ENCODE measurements at places on chromosomes 4 and X.
A peak's percentile ranks its signal among the peaks of the same experiment; 100 is the strongest.

- no peak for DNase-seq
Observed at GRCh38 chr4:17636341-17636695, 21.9 kb downstream of the MED28 start.

DNA sequence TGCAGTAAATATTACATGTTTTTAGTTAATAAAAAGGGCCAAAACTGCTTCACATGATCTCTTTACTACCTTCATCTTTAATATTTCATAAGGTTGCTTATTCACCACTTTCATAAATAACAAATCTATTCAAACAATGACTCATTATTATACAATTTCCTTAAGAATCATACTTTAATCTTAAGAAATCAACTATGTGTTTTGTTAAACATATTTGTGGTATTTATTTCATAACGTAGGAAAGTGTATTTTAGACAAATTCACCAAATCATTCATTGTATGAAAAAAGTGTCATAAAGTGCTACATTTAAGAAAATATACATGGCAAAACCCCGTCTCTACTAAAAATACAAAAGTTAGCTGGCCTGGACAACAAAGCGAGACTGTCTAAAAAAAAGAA, 150.5 kb upstream of the RXFP1 start:
- DNase-seq, result no peak

DNA sequence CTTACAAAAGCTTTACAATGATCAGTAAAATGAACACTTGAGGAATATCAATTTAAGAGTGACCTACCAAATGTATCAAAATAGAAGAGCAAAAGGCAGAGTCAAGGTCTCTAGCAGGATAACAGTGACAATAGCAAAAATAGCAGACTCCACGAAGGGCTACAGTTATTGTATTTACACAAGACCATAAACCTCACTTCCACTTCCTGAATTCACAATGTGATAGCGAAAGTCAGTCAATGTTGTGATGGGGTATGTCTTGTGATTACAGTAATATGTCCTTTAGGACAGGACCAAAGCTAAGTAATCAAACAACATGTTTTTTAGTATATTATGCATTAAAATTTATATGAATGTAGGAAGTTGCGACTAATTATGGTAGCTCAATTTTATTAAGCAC, 139.6 kb downstream of the IQCM start:
- no peak for DNase-seq

- no peak for DNase-seq
Observed at GRCh38 chr4:183806341-183806740, 98.8 kb upstream of the STOX2 start.

DNA sequence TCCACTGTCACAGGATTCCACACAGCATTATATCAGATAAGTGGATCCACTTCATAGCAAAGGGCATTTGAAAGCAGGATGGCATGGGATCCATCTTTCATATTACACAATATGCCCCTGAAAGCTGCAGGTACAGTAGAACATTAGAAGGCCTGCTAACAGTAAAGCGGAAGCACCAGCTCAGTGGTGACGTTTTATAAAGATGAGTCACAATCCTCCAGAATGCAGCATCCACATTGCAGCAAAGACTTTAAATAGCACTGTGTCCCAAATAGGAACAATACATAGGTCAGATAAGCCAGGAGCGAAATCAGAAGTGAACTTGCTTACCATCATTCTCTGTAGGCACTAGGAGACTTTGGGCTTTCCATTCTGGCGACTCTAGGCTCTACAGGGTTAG, 609.5 kb upstream of the FAT1 start:
- DNase-seq, result no peak

GRCh38 chr4:81648576-81649275, 177.0 kb upstream of the RASGEF1B start:
- peak; percentile 43 for DNase-seq

DNA sequence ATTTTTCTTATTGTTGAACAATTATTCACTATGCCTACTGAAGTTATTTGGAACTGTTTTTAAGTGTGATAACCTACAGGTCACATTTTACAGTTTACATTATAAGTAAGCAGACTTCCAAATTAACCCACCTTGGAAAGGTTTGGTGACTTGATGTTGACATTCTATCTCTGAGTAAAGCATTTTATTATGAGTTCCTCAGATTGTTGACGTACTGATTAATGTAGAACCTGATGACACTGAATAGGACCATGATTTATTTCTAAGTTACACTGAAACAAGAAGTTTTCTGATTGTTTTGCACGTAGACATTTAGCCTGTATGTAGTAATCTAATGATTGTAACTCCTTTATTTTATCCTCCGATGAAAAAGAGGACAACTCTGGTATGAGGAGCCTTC, 17.0 kb upstream of the CXCL3 start:
- no peak for DNase-seq

GRCh38 chr4:159191989-159192388, 89.1 kb downstream of the RAPGEF2 start:
- no peak for DNase-seq

GRCh38 chrX:71251466-71251973, 2.4 kb downstream of the ZMYM3 start:
- DNase-seq, result no peak

- no peak for DNase-seq
Observed at GRCh38 chr4:80094191-80094590, 21.2 kb upstream of the ANTXR2 start.

DNA sequence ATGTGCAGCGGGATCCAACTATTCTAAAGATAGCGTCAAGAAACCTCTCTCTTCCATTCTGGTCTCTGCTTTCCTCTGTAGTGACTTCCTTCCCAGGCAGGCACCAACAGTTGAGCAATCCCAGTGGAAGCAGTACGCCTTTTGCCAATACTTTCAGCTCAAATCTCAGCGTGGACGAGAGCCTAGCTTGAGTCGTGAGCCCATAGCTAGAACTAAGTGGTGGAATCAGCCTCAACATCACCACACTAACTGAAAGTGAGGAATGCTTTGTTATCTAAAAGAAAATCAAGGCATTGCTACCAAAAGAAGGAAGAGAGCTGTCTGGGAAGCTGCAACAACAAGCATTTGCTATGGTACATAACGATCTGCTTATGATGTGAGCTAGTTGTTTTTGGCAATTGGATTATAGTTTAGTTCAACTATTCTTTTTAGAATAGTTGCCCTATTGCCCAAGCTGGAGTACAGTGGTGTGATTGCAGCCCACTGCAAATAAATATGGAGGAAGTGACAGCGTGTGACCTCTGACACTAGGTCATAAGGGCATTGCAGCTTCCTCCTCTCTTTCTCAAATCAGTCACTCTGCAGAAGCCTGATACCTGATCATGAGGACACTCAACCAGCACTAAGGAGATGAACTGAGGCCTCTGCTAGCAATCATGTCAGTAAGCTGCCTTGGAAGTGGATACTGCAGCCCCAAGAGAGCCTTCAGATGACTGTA, 24.7 kb upstream of the FRYL start:
- DNase-seq, result no peak

GRCh38 chr4:183986291-183986970, 81.3 kb downstream of the STOX2 start:
- no peak for DNase-seq

DNA sequence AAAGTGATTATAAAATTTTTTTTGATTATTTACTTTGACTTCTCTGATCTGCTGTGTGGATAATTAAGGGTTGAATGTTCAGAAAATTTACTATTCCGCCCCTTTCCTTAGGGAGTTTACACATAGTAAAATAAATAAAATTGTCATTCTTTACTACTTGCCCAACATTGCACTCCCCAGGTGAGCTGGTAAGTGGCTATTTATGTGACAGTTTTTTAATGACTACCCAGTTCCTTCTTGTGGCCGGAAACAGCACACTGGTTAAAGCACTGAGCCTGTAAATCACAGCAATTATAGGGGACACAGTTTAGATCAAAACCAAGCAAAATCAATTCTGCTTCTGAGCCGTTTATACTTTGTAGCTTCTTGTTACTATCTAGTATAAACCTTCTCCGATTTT, 158.1 kb downstream of the FHIP1A start:
- no peak for DNase-seq

DNA sequence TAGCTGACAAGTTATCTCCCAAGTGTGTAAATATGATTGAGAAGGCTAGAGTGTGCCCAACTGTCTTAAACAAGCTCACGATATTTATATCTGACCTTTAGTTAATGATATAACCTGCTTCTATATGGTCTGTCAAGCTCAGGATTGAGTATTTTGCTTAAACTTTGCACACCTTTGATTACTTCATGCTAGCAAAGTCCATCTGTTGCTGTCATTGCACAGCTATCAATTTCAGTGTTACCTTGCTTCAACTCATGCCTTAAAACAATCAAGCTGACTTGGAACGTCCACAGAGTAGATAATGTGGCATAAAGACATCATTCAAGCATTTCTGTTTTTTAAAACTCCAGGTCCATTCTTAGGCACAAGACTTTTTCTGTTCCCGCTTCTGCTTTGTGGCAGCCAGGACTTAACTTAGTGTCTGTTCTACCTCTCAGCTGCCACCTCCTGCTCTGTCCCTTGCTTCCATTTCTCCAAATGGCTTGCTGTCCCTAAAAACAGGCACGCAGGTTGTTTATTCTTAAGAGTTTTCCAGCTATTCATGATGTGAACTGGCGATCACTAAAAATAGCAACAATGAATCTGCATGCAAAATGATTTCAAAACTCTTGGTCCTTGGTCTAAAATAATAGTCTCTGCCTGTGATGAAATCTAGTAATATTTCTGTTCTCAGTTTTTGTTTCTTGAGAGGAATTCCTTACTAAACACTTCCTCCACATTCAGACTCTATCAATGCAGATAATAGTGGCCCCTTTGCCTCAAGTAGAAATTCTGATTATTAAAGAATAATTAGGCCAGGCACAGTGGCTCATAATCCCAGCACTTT, 16.3 kb upstream of the NEIL3 start:
- no peak for DNase-seq

GRCh38 chr4:116829187-116829586, 256.2 kb downstream of the TRAM1L1 start:
- DNase-seq, result no peak

GRCh38 chr4:186832906-186833305, 109.2 kb upstream of the FAT1 start:
- DNase-seq, result no peak

GRCh38 chr4:105895583-105896460, 551 bp downstream of the NPNT start:
- DNase-seq, result no peak

GRCh38 chrX:103540145-103540544, 20.9 kb upstream of the RAB40A start:
- no peak for DNase-seq

- no peak for DNase-seq
Observed at GRCh38 chr4:47505666-47506065, 20.6 kb downstream of the ATP10D start.

GRCh38 chrX:135437867-135438733, 16.4 kb downstream of the SMIM10L2A start:
- DNase-seq, result no peak

DNA sequence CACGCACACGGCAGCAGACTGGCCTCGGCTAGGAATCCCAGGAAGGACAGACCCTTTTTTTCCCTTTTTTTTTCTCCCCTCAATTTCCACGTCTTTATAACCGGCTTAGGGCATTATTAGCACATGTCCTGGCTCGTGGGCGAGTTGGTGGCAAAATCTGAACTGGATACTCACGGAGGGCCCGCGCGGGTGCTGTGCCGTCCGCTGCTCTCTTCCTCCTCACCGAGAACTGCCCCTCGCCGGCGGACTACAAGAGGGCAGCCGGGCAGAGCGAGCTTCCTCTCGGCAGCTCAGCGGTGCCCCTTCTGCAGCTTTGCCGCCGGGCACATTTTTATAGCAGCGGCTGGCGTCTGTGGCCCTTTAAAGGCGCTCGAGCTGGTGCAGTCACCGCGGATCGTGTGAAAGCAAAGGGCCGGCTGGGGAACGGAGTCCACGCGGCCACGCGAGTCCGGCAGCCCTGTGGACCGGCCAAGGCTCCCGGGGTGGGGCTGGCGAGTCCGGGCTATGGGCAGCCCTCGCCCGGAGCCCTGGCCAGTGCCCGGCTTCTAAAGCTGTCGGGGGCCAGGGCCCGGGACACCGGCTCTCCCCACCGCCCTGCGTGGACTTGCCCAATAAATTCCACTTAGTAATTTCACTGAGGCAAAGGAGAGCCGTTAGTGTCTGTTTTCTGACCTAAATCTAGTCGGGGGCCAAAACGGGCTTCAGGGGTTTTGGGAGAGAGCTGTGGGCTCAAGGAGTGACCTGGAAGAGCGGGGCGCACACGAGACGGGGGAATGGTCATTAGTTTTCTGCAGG, 1.3 kb upstream of the CITED1 start:
- DNase-seq, result peak; percentile 25

- DNase-seq, result peak; percentile 7
Observed at GRCh38 chr4:17324386-17324830, 187.5 kb downstream of the QDPR start.

- DNase-seq, result no peak
Observed at GRCh38 chrX:109553862-109554261, 17.2 kb downstream of the NXT2 start.

DNA sequence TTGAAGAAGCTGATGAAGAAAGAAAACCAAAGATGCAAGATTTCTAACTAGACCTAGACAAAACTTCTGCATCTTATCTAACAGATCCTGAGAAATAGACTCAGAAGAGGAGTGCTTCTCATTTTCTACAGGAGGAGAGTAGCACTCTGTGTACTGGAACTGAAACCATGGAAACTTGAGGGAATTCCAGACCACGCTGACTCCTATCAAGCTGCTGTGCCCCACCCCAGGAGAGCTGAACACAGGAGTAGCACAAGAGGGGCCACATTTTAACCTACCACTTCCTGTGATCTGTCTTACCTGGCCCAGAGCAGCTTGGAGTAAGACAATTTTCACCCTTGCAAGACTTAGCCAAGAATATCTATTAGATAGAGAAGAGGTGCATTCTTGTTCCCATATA, 248.9 kb downstream of the SCFD2 start:
- no peak for DNase-seq

- no peak for DNase-seq
Observed at GRCh38 chrX:26262121-26262523, 46.2 kb downstream of the MAGEB5 start.

DNA sequence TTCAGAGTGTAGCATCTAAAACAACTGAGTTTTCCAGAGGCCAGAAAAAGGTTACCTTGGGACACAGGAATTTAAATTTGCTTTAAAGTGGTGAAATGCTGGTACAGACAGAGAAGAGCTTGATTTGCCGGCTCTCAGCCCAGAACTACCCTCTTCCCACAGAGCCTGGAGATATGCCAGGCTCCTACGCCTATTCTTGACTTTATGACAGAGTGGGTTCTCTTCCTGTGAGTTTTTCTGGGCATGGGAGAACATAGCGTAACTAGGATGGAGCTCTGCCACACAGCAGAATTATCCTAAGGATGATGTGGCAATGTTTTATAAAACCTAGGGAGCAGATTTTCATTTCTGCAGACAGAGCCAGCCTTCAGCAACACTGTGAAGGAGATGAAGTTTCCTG, 241.8 kb downstream of the GRIA3 start:
- DNase-seq, result no peak

GRCh38 chrX:124524852-124525251, 178.5 kb downstream of the SH2D1A start:
- DNase-seq, result no peak

GRCh38 chr4:95422436-95422835, 126.3 kb downstream of the UNC5C start:
- DNase-seq, result no peak
